Immature natural killer cell (primary cell): ENCODE measurements at places on chromosomes 11 and 22. TPM values are rescaled to one million over a fixed set of nuclear protein-coding genes. Genes with fewer than 3 reads are reported as not detected.

GRCh38 chr11:22922672-22923071 is 62.4 kb upstream of the CCDC179 start:
- no peaks in the 10 kb centered on the region for H3K36me3 ChIP-seq
- DNase-seq, result no peak
- H3K27me3 ChIP-seq, result peaks cover 5% of the 10 kb centered on the region
- no peak overlapping the region for H3K27ac ChIP-seq
- no peak overlapping the region for H3K4me3 ChIP-seq
- peaks cover 6% of the 10 kb centered on the region for H3K4me1 ChIP-seq

GRCh38 chr22:48404801-48405447 is 1422.7 kb downstream of the BRD1 start:
- no peaks in the 10 kb centered on the region for H3K36me3 ChIP-seq
- no peaks in the 10 kb centered on the region for H3K4me1 ChIP-seq
- no peak for DNase-seq
- no peak overlapping the region for H3K4me3 ChIP-seq

DNA sequence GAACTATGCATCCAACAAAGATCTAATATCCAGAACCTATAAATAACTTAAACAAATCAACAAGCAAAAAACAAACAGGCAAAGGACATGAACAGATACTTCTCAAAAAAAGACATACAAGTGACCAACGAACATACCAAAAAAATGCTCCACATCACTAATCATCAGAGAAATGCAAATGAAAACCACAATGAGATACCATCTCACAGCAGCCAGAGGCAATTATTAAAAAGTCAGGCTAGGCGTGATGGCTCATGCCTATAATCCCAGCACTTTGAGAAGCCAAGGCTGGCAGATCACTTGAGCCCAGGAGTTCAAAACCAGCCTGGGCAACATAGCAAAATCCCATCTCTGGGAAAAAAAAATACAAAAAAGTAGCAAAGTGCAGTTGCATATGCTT is 10.7 kb downstream of the SAA4 start:
- H3K4me3 ChIP-seq, result no peak overlapping the region
- no peaks in the 10 kb centered on the region for H3K36me3 ChIP-seq
- no peaks in the 10 kb centered on the region for H3K27me3 ChIP-seq
- no peak for DNase-seq
- no peak overlapping the region for H3K27ac ChIP-seq

DNA sequence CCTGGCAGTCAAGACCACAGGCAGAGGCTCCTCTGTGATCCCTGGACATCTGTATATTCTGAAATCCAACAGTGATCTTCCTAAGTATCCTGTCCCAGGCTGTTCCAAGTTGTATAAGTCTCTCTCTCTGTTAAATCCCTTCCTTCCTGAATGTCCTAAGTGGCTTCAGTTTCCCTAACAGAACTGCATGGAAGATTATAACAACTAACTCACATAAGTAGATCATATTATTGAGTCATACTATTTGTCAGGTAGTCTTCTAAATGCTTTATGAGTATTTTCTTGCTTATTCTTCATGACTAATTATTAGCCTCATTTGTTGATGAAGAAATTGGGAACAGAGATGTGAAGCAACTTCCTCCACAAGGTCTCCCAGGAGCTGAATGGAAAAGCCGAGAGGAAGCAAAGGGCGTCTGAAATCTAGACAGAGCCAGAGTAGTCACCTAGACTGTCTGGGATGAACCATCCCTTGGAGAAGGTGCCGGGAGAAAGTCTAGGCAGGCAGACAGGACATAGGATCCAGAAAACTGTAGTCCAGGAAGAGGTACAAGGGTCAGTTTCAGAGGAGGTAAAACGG is 93.2 kb upstream of the FAT3 start:
- no peaks in the 10 kb centered on the region for H3K27me3 ChIP-seq
- H3K36me3 ChIP-seq, result no peaks in the 10 kb centered on the region
- H3K4me3 ChIP-seq, result no peak overlapping the region
- H3K27ac ChIP-seq, result no peak overlapping the region
- no peak for DNase-seq
- no peaks in the 10 kb centered on the region for H3K4me1 ChIP-seq

DNA sequence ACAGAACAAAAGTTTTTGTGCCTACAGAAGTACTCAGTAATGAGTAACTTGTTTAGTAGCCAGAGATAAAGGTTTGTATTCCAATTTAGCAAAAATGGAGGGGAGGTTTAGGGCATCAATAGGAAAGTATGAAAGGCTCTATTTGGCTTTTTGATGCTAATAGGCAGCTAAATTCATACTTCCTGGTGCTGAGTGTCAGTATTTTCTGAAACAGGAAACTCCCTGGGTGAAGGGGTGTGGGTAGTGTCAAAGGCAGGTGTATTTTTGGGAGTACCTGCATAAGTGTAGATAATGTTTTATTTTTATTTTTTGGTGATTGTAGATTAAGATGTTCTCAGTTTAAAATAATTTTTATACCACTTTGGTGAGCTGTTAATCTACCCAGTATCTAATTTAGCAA is 29.3 kb upstream of the MMP7 start:
- no peaks in the 10 kb centered on the region for H3K27me3 ChIP-seq
- peaks cover 3% of the 10 kb centered on the region for H3K36me3 ChIP-seq
- no peak for DNase-seq
- peaks cover 53% of the 10 kb centered on the region for H3K4me1 ChIP-seq

DNA sequence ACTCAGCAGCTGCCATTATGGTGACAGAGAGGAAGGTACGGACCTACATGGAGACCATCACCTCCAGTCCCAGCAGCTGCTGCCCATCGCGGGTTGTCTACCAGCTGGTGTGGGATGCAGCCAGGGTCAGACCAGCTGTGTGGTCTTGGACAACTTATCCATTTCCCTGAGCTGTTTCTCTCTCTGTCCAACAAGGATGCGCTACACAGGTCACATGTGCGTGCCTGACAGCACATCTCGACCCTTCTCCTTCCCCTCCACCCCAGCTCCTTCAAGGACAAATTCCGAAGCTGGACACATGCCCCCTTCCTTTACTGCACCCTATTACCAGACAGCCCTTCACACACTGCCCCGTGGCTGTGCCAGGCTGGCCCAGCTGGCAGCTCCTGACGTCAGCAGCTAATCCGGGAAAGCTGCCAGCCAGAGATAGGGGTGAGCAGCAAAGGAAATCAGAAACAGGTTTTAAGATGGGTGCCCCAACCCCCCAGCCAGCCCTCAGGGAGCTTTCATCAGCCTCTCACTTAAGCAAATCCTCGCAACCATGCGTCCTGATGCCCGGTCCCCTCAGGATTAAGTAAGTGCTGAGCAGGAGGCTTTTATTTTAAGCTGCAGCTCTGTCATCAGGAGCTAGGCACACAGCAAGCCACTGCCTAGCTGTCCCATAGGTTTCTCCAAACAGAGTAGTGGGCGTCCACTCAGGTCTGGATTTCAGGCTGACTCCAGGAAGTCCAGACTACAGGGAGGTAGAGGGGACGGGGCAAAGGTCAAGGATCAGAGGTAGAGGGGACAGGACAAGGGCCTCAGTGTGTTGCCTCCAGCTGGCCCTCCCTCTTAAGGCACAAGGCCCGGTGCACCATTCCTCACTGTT is 20.3 kb downstream of the TEF start:
- DNase-seq, result no peak
- H3K4me1 ChIP-seq, result peaks cover 5% of the 10 kb centered on the region
- no peak overlapping the region for H3K27ac ChIP-seq
- no peaks in the 10 kb centered on the region for H3K36me3 ChIP-seq
- H3K4me3 ChIP-seq, result no peak overlapping the region

- no peaks in the 10 kb centered on the region for H3K4me1 ChIP-seq
- H3K27ac ChIP-seq, result no peak overlapping the region
- H3K36me3 ChIP-seq, result no peaks in the 10 kb centered on the region
- no peak for DNase-seq
These were observed 187.5 kb upstream of the PLET1 start for GRCh38 chr11:112448168-112448567.

DNA sequence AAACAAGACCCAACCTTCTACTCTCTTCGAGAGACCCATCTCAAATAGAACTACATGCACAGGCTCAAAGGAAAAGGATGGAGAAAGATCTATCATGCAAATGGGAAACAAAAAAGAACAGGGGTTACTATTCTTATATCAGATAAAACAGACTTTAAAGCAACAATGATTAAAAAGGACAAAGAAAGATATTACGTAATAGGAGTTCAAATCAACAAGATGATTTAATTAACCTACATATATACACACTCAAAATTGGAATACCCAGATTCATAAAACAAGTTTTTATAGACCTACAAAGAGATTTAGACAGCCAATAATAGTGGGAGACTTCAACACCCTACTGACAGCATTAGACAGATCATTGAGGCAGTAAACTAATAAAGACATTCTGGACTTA is 536.6 kb upstream of the RAG2 start:
- no peaks in the 10 kb centered on the region for H3K36me3 ChIP-seq
- no peaks in the 10 kb centered on the region for H3K4me1 ChIP-seq
- no peak for DNase-seq
- H3K27me3 ChIP-seq, result no peaks in the 10 kb centered on the region
- H3K4me3 ChIP-seq, result no peak overlapping the region

GRCh38 chr22:38284042-38284402 is 11.2 kb upstream of the TMEM184B start:
- no peak for DNase-seq
- H3K27me3 ChIP-seq, result peaks cover 2% of the 10 kb centered on the region
- no peak overlapping the region for H3K27ac ChIP-seq
- H3K4me3 ChIP-seq, result no peak overlapping the region
- H3K4me1 ChIP-seq, result no peaks in the 10 kb centered on the region

DNA sequence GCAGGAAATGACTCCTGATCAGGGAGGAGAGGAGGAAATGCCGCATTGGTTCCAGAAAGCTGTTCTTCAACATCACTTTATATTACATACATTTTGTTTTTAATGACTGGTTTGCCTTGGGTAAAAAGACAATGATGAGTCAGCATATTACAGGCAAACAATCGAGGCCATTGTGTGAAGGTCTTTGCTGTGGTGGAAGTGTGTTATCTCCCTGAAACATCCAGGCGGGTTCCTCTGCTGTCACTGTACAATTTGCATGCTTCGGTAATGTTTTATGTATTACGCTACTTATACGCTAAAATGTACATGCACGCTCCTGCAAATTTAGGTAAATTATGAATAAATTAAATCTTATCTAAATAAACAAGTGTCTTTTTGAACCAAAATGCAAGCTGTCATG is 161.1 kb downstream of the KIRREL3 start:
- no peak for DNase-seq
- H3K36me3 ChIP-seq, result no peaks in the 10 kb centered on the region
- no peak overlapping the region for H3K4me3 ChIP-seq
- no peak overlapping the region for H3K27ac ChIP-seq

GRCh38 chr22:22158207-22158816 is 86.3 kb upstream of the VPREB1 start:
- no peak overlapping the region for H3K4me3 ChIP-seq
- H3K27ac ChIP-seq, result no peak overlapping the region
- DNase-seq, result no peak
- H3K4me1 ChIP-seq, result peaks cover 6% of the 10 kb centered on the region
- no peaks in the 10 kb centered on the region for H3K36me3 ChIP-seq
- H3K27me3 ChIP-seq, result peaks cover 8% of the 10 kb centered on the region

DNA sequence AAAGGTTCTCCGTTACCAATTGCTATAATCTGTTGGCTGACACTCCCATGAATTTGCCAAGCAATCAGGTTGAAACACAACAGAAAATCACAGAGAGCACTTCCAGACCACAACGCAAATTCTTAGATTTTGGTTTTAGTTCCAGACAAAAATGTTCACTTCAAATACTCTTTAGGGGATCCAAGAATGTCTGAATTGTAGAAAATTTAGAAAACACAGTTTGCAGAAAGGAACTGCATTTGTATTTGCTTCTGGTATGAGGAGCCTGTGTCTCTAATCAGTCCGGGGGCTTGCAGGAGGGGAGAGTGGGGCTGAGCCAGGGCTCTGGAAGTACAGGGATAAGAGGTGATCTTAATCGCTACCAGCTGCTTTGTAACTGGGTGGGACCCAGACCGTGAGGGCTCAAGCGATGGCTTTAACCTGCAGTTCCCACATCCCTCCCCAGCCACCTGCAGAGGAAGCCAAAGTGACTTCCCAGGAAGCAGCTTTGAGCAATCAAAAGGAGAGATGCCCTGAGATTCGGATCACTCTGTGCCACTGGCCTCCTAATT is 18.7 kb downstream of the SCUBE2 start:
- DNase-seq, result no peak
- no peaks in the 10 kb centered on the region for H3K36me3 ChIP-seq
- peaks cover 8% of the 10 kb centered on the region for H3K27me3 ChIP-seq
- no peak overlapping the region for H3K4me3 ChIP-seq
- H3K4me1 ChIP-seq, result no peaks in the 10 kb centered on the region

- no peak overlapping the region for H3K27ac ChIP-seq
- H3K4me3 ChIP-seq, result no peak overlapping the region
- peaks cover 4% of the 10 kb centered on the region for H3K27me3 ChIP-seq
- no peak for DNase-seq
- H3K36me3 ChIP-seq, result no peaks in the 10 kb centered on the region
These were observed 8.7 kb upstream of the LTO1 start for GRCh38 chr11:69683764-69684333.

GRCh38 chr11:77046060-77046501 is 11.9 kb downstream of the B3GNT6 start:
- DNase-seq, result peak; percentile 36
- H3K27ac ChIP-seq, result peak overlapping the region; percentile 30
- peaks cover 8% of the 10 kb centered on the region for H3K27me3 ChIP-seq
- H3K4me1 ChIP-seq, result peaks cover 10% of the 10 kb centered on the region
- no peak overlapping the region for H3K4me3 ChIP-seq

- H3K36me3 ChIP-seq, result peaks cover 9% of the 10 kb centered on the region
- peak overlapping the region; percentile 90 for H3K27ac ChIP-seq
- peaks cover 20% of the 10 kb centered on the region for H3K4me1 ChIP-seq
These were observed 46.4 kb downstream of the MORC2 start for GRCh38 chr22:30922151-30922611.

DNA sequence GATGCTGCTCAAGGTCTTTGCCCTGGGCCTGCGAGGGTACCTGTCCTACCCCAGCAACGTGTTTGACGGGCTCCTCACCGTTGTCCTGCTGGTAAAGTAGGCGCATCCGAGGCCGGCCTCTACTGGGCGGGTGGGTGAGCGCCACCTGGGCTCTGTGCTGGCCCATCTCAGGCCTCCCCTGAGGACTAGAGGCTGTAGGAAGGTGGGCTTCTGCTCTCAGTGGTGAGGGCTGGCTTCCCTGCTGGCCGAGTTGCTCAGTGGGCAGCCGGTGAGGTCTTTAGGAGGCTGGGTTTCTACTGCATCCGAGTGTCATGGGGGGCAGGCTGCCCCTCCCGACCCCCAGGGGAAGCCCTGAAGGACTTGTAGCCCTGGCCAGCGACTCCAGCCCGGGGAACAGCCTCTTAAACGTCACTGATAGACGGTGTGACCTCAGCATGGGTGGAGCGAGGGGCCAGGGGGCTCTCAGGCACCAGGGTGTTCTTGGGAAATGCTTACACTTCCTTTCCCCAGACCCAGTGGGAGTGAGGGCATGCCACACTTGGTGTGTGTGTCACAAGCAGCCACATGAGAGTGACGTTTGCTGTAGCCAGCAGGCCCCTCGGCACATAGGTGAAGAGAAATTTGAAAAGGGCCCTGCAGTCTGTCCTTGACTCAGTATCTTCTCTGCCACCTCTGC is 30.3 kb downstream of the TPCN2 start:
- H3K36me3 ChIP-seq, result peaks cover 8% of the 10 kb centered on the region
- peaks cover 1% of the 10 kb centered on the region for H3K27me3 ChIP-seq
- no peak overlapping the region for H3K27ac ChIP-seq
- H3K4me1 ChIP-seq, result peaks cover 22% of the 10 kb centered on the region
- no peak overlapping the region for H3K4me3 ChIP-seq
- DNase-seq, result no peak

Gene CAVIN3
- not detected for polyA plus RNA-seq

Gene LDHAL6A
- polyA plus RNA-seq, result 0.79 TPM

Gene OR8G5
- not detected for polyA plus RNA-seq

Gene XRCC6
- polyA plus RNA-seq, result 473 TPM

Gene SPI1
- polyA plus RNA-seq, result 2.3 TPM

Gene ACTN3
- 0.07 TPM for polyA plus RNA-seq

Gene YPEL4
- 0.09 TPM for polyA plus RNA-seq
